ENCODE measurements at places on chromosomes 11 and 22.

- DNase-seq = peak; percentile 50
Measured at GRCh38 chr11:100857236-100858005, 170.3 kb downstream of the ARHGAP42 start.

GRCh38 chr22:49269371-49269770, 558.3 kb downstream of the BRD1 start:
- no peak for DNase-seq

- DNase-seq = no peak
Measured at GRCh38 chr11:71365626-71366025, 82.6 kb downstream of the DHCR7 start.

- no peak for DNase-seq
Measured at GRCh38 chr11:106939157-106939556, 79.1 kb downstream of the GUCY1A2 start.

GRCh38 chr22:47602732-47603131, 840.3 kb downstream of the TBC1D22A start:
- no peak for DNase-seq

DNA sequence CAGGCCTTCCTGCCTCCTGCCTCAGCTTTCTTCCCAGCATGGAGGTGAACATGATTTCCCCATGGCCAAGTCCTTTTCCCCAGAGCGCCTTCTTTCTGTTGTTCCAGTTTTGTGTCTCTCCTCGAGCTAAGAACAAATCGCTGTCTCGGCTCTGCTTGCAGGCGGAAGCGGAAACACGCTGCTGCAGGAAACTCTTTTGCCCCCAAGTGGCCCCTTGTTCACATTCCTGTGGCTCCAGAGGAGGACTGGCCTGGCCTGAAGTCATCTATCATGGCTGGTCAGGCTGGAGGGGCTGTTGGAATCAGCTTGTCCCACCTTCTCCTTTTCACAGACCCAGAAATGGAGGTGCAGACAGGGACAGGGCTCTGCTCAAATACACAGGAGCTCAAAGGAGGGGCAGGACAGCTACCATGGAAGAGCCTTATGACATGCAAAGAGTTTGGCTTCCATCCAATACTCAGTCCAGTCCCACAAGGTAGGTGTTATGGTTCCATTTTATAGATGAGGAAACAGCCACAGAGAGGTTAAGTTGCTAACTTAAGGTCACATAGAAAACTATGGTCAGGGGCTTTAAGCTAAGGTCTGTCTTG, 182.2 kb upstream of the SYT13 start:
- DNase-seq = peak; percentile 33

DNA sequence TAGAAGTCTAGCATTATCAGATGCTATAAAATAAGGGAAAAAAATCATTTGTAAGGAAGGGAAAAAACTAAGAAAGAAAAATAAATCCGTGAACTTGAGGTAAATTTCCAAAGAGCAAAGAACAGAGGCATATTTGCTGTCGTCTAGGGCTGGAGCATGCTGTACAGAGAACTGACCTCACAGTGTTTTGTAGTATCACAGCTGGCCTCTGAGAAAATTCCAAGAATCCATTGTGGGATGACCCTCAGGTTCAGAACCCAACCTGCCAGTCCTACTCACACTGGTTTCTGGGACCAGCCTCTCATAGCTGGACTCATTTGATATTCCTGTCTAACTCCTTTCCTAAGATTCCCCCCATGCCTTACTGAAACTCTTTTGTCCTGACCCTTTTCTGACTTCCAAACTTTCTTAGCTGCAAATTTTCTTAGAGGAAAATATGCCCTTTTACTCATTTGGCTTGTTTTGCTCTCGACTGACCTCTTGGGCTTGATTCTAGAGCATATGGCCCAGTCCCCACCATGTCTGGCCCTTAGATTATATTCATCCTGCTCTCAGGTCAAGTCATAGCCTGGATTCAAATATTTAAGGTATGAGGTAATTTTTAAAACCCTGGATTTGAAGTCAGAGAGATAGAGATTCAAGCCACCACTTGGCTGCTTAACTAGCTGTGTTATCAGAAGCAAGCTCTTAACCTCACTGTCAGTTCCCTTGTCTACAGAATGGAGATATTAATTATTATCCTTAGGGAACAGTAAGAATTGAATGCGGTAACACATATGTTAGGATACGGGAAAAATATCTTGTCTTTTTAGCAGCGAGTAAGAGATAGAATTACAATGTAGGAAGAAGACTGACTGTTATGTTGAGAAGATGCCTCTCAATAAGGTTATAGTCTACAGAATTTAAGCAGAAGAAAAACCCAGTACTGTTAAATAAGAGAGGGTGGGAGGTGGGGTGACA, 89.7 kb upstream of the KCNA4 start:
- no peak for DNase-seq

DNA sequence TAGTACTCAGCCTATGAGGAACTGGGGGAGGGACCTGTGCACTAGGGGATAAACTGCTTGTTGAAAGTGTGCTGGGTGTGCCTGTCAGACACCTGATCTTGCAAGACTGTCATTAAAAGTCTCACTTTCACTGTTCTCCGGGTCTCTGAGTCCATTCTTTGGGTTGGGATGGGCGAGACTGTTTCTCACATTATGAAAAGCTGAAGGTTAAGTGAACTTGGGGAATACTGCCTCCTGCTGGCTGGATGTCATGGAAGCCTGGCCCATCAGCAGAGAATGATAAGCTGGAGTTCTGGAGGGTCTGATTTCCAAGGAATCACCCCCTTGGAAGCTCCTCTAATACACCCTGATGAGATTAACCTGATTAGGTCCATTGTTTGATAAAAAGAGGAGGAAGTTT, 9.0 kb upstream of the VPREB1 start:
- DNase-seq = peak; percentile 34

DNA sequence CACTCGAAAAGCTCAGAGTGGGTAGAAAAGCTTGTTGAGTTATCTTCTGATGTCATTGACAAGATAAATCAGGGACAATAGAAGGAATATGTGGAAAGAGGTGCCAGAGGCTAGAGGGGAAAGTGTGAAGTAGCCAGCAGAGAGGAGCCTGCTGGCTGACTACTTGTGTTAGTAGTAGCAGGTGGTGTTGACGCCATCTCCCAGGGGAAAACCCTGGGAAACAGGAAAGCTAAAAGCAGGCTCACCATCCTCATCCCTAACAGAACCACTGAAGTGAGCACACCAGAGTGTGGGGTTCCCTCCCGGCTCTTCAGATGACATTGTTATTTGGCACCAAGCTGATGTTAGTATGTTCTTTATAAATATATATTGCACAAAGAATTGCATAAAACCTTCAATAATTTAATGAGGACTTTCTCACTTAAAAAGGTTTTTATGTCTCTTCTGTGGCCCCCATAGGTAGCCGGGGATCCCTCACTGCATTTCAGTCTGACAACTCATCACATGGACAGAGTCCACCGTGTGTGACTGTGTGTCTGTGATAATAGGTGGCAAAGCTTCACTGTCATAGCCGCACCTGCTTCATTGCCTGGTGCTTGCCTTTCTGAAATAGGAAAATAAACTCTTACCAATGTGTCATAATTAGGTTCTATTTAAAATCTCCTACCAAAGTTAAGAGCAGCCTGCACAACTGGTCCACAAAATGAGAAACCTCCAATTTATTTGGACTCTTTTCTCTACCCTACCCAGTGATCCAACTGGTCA, 63.2 kb upstream of the TOP3B start:
- no peak for DNase-seq

Measured in fibroblast of mammary gland (primary cell).